ENCODE measurements at places on chromosomes 13 and 19.

DNA sequence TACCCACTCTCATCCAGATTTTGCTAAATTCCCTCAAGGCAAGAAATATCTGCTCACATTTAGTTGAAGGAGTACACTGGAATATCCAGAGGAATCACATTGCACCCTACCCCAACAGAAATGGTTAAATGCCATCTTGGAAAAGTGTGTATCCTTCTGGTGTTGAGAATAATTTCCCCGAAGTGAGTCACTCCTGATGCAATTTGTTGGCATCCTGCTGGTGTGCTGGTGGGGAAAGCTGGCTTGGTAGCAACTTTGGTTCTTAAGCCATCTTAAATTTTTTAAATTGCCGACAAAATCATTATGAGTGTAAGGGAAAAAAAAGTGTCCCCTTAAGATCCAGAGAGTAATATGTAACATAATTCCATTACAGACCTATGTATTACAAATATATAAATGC lies 337.3 kb upstream of the DACH1 start:
- no peak for DNase-seq

DNA sequence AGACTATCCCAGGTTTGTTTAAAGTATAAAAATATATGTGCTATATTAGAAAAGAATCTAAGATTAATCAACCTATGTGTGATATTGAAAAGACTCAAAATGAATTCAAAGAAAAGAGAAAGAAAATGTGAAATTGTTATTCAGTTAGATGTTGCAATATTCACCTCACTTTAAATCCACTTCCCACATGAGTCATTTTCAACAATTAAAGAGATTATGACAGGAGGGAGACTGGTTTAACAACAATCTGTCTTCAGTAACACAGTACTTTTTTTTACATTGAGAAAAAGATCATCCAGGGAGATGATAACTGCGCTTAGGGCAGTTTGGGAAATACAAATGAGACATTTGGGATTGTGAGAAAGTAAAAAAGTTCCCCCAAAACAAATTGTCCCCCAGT lies 1246.2 kb downstream of the SLITRK1 start:
- no peak for DNase-seq

DNA sequence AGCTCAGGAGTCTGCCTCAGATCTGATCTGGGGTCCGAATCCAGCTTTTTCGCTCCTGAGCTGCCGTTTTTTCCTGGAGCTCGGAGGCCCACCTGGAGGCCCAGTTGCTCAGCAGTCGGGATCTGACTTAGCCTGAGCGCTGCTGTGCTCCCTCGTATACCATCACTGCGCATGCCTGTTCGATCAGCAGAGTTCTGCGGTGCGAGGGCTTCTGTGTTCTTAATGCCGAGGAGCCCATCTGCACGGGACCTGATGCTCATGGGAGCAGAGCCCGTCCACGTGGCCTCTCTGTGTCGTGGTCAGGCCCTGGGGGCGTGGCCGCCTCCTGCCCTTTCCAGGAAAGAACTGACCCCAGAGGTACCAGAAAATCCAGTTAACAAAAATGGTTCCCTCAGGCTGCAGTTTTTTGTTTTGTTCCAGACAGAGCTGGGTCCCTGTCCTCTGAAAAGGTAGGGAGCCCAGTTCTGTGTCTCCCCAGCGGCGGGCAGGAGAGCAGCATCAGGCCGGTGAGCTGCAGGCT lies 57.4 kb downstream of the MCF2L start:
- DNase-seq, result no peak

- DNase-seq, result no peak
These were observed 304.7 kb downstream of the COG6 start for GRCh38 chr13:39960191-39960590.

GRCh38 chr13:100988921-100989320 lies 314.3 kb upstream of the TMTC4 start:
- no peak for DNase-seq

- no peak for DNase-seq
These were observed at the start of gene KLK8 for GRCh38 chr19:51001515-51001914. TSS of gene KLK8 (minus strand) at chr19:51001604. CDS start at chr19:51001167, 437 bp downstream.

GRCh38 chr13:44805585-44805984 lies 183.7 kb downstream of the NUFIP1 start:
- DNase-seq, result no peak

DNA sequence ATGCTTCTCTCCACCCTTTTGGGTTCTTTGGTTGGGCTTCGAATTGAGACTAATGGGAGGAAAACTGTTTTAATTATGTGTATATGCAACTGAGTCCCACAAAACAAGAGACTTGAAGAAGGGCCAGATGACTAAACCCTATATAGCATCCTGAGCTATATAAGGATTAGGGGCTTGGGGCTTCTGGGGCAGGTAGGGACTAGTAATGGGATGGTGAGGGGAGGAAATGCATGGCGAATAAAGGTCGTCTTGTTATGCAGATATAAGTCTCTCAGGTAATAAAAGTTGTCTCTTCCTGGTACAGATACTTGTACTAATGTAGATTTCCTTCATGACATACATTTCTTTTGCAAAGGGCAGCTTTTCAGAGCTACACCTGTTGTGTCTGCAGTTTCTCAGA lies 2.8 kb upstream of the SLC7A9 start:
- DNase-seq, result no peak

DNA sequence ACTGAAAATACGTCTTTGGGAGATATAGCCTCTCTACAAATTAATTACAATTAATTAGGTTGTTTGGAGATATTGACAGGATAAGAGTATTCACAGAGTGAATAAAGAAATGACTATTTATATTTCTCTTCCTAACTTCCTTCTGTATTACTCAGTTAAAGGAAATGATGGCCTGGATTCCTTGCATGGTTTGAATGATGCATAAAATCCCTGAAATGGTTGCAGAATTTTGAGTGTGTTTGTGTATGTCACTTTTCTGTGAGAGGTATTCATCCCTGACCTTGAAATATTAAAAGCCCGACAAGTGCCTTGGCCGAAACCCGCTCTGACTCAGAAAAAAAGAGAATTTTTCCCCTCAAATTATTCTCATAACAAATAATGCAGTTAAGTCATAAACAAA lies 90.0 kb downstream of the PDS5B start:
- DNase-seq, result no peak

DNA sequence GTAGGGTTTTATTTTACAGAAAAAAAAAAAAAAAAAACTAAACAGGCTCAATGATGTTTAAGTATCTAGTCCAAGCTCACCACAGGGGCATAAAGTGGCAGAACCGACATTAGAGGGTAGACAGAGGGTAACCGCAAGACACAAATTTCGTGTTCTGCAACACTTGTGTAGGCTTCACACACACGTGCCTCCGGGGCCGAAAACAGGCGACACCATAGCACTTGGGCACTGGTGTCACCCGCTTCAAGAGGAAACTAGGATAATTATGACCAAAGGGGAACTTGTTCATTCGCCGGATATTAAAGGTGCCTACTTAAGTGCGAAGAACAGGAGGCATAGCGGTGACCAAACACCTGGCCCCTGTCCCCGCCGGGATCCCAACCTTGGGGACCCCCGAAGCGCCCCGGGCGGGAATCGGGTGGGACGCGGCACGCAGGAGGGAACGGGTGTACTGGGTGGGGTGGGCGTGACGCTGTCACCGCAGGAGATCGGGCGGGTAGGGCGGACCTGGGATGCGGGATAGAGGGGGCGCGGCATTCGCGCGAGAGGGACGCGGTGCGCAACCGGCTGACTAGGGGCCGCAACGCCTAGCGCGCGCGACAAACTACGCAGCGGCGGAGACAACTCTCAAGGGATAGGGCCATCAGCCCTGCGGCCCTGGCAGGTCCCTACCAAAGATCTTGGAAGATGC lies 558 bp downstream of the MZT1 start:
- peak; percentile 17 for DNase-seq

- no peak for DNase-seq
These were observed 34.4 kb downstream of the DHRS12 start for GRCh38 chr13:51769455-51770127.

GRCh38 chr13:106381091-106381490 lies 154.4 kb downstream of the EFNB2 start:
- DNase-seq, result no peak

GRCh38 chr19:40683437-40683836 lies 7.0 kb downstream of the NUMBL start:
- no peak for DNase-seq

- DNase-seq, result no peak
These were observed 4.0 kb downstream of the GTPBP3 start for GRCh38 chr19:17341386-17341785.

DNA sequence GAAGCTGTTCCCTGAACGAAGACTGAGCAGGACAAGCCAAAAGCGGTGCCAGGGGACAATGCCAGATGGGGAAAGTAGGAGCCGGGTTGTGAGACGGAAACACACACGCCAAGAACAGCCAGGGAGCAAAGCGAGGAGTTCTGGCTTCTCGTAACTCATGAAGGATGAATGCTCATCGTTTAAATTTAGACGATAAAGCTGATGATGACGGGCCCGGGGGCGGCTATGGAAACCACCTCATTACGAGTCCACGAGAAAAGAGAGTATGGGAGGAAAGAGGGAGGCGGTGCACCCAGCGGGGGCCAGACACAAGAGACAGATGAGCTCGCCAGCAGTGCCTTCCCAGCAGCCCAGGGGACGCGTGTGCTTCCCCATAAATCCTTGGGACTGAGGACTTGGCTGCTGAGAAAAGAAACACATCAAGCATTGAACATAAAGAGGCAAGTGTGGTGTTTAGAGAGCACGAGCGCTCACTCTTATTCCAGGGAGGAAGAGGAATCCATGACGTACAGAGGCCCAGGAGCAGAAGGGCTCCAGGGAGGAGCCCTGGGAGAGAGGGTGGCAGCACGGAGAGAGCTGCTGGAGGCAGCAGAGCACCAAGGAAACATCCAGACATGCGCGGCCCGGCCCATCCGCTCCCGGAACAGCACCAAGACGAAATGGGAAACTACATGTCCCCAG lies 70.7 kb downstream of the EPS15L1 start:
- no peak for DNase-seq

DNA sequence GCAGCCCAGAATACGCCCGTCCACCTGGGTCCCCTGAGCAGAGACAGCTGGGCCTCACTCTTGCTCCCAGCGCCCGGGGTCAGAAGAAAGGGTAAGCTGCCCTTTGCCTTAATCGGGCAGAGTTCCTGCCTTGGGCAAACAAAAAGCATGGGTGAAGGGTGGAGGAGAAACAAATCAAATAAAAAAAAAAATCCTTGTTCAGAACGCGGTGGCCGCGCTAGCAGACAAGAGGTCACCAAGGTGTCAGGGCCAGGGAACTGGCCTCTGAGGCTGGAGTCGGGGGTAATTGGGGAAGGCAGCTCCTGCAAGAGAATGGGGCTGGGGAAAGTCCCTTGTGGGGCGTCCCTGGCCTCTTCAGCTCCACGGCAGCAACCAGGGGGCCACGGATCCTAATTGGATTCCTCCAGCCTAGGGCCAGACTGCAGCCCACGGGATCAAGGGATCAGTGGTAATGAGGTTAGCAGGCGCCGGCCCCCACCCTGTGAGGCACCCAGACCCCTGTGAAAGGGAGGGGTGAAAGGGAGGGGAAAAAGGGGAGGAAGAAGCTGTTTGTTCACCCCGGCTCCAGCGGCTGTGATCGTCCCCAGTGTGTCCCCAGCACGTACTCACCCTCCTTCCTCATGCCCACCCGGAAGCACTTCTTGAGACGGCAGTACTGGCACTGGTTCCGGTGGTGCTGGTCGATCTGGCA lies 5.5 kb downstream of the NR2F6 start:
- DNase-seq, result no peak

- DNase-seq, result no peak
These were observed 31.9 kb downstream of the HTR2A start for GRCh38 chr13:46864941-46865340.

- no peak for DNase-seq
These were observed 4.7 kb downstream of the DNMT1 start for GRCh38 chr19:10190026-10190425.

- DNase-seq, result no peak
These were observed 76.8 kb downstream of the TUBGCP3 start for GRCh38 chr13:112510987-112511685.

DNA sequence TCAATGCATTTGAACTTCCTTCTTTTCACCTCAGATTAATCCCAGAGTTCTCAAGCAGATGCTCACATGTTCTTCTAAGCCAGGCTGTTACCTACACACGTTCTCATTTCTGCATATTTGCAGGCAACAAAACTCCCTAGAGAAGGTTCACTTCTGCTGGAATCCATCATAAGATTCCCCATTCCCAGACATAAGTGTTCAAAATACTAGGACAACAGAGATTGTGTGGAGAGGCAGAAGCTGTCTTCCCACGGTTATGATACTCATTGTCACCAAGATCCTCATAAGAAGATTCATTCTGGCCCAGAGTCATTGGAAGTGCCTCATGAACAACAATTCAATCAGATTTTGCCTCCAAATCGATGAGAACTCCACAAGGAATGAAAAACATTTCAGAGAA lies 931.6 kb upstream of the MIR17HG start:
- no peak for DNase-seq

GRCh38 chr13:112879283-112879833 lies 89.7 kb upstream of the MCF2L start:
- no peak for DNase-seq

GRCh38 chr19:791007-791566 lies 6.2 kb upstream of the PTBP1 start:
- no peak for DNase-seq

GRCh38 chr19:38182536-38183210 lies 41.3 kb downstream of the DPF1 start:
- DNase-seq, result no peak

- DNase-seq, result no peak
These were observed 48.0 kb upstream of the WASF3 start for GRCh38 chr13:26509491-26509890.

DNA sequence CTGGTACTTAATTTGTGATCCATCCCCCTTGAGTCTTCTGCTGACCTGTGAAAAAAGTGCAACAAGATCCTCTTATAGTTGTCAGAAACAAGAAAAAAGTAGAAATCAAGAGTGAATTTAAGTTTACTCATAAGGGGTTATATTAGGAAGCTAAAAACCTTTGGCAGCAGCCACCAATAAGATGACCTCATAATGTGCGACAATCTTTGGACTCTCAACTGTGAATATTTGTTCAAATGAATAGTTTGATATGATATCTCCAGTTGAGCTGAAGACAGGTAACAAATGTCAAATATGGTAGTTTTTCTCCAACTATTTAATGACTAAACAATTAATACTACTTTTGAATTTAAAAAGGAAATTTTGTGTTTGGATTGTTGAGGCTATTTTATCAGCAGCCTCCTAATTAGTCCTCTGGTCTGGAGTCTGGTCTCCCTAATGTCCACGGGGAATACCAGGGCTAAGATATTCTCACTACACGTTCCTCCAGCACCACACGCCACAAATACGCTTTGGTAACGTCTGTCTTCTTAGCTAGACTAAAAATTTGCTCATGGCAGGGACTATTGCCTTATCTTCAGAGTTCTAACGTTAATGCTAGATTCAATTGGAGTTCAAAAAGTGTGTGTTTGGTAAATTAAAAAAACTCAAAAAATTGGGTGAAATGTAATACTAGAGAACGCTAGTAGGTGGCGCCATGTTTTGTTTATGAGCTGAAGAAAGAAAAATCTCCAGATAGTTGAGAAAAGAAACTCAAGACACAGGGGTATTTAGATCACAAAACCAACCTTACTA lies 51.0 kb upstream of the PDX1 start:
- DNase-seq, result no peak

All from activated T-cell treated with anti-CD3 and anti-CD28 coated beads for 24 hours (primary cell).